ENCODE measurements at places on chromosomes 2 and 18.

DNA sequence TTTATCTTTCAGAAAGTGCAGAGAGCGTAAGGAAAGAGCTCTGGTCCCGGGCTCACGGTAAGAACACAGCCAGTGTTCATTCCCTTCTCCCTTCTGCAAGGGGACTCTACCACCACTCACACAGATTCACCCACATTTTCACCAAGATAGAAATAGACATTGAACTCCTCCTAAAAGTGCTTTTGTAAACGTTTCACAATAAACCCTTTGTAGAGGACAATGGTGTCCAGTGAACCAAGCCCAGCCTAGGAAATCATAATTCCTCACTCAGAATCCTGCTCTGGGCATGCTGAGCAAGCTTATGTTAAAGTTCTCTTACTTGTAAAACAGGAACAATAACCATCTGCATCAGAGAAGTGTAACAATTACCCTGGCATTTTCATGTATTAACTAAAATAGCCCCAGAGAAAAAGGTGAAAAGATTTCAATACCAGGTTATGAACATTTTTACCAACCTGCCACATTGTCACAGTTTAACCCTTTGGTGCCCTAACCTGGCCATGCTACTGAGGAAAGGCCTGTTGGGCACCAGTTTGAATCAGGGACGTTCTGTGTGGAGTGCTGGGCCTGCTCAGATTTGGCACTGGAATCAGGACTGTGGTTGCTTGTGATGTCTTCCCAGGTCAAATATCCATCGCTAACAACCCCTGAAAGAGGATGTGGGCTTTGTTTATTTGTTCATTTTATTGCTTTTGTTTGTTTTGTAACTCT, 22.5 kb upstream of the NDUFV2 start:
- no peak overlapping the region for H3K4me3 ChIP-seq
- no peak overlapping the region for H3K27ac ChIP-seq
- no peaks in the 10 kb centered on the region for H3K36me3 ChIP-seq
- DNase-seq: no peak

DNA sequence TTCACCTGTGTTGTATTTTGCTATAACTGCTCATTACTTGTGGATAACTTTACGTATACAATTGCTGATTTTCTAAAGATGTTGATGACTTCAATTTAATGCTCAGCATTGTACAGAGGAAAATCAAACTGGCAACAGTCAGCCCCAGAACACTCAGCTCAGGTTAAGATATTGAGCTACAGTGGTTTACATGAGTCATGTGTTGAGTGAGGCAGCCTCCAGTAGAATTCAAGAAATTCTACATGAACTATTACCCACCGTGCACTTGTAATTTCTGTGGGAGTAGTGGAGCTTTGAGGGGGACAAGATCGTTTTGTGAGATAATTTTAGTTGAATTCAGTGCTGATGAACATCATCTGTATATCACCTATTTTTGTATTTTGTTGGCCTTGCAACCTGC, 292.3 kb downstream of the ALPK2 start:
- DNase-seq: no peak
- H3K27me3 ChIP-seq: no peaks in the 10 kb centered on the region
- H3K4me1 ChIP-seq: no peaks in the 10 kb centered on the region
- no peak overlapping the region for H3K27ac ChIP-seq
- peaks cover 54% of the 10 kb centered on the region for H3K36me3 ChIP-seq
- H3K4me3 ChIP-seq: no peak overlapping the region

DNA sequence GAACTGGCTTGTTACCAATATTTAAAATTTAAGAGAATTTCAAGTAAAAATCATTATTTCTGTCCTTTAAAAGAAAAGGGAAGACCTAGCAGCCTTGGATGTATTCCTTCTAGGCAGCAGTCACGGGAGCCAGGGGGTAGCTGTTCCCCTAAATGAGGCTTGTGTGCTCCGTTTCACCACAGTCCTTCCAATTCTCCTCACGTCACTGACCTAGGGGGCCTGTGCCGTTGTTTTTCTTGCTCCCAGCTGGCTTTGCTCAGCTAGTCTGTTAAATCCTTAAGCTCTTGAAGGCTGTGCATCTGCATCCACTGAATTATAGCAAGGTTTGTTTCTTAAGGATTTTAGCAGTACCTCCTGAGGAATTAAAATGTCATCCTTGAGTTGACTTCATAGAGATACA, 9.9 kb downstream of the KLHL23 start:
- no peak overlapping the region for H3K4me3 ChIP-seq
- no peaks in the 10 kb centered on the region for H3K27me3 ChIP-seq
- H3K4me1 ChIP-seq: no peaks in the 10 kb centered on the region
- no peak overlapping the region for H3K27ac ChIP-seq

DNA sequence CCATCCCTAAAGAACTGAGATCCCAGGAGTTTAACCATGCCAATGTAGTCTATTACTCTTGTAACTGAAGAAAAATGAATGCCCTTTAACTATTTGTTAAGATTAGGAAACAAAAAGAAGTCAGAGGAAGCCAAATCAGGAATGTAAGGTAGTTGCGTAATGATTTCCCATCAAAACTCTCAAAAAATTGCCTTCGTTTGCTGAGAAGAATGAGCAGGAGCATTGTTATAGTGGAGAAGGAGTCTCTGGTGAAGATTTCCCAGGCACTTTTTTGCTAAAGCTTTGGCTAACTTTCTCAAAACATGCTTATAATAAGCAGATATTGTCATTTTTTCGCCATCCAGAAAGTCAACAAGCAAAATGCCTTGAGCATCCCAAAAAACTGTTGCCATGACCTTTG, 224.0 kb upstream of the SIX2 start:
- H3K4me3 ChIP-seq: no peak overlapping the region
- DNase-seq: peak; percentile 30
- H3K27me3 ChIP-seq: no peaks in the 10 kb centered on the region
- no peak overlapping the region for H3K27ac ChIP-seq
